ENCODE measurements at places on chromosomes 2 and 18.

GRCh38 chr2:241003369-241003768 lies 5.0 kb downstream of the SNED1 start:
- DNase-seq: no peak

GRCh38 chr2:24824071-24824588 lies 30.9 kb downstream of the CENPO start:
- DNase-seq: no peak

GRCh38 chr18:76405280-76405679 lies 89.8 kb downstream of the ZNF516 start:
- no peak for DNase-seq

- no peak for DNase-seq
Observed at GRCh38 chr2:63047321-63048279, 3.0 kb upstream of the OTX1 start.

GRCh38 chr18:29383311-29384273 lies 1206.7 kb upstream of the CDH2 start:
- no peak for DNase-seq

DNA sequence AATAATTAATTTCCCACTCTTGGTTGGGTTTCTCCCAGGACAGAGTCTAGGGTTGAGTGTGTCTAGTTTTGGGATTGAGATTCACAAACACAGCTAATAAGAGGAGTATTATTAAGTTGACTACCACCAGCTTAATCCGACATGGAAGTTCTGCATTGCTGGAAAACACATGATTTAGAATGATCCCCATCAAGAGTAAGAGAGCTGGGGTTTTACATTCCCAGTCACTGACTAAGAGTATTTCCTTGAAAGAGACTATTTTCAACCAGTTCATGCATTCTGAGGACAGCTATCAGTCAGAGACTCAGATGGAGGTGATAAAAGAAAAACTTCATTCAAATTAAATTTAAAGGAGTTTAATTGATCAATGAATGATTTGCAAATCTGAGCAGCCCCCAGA lies 334.6 kb upstream of the LRATD1 start:
- no peak for DNase-seq

- DNase-seq: no peak
Observed at GRCh38 chr2:158405341-158405740, 51.2 kb downstream of the CCDC148 start.

- no peak for DNase-seq
Observed at GRCh38 chr2:86213699-86214502, 14.6 kb downstream of the MRPL35 start.

Data from A549 (cell line).